ENCODE measurements at places on chromosomes 4 and X.
A peak's percentile ranks its signal among the peaks of the same experiment; 100 is the strongest.

DNA sequence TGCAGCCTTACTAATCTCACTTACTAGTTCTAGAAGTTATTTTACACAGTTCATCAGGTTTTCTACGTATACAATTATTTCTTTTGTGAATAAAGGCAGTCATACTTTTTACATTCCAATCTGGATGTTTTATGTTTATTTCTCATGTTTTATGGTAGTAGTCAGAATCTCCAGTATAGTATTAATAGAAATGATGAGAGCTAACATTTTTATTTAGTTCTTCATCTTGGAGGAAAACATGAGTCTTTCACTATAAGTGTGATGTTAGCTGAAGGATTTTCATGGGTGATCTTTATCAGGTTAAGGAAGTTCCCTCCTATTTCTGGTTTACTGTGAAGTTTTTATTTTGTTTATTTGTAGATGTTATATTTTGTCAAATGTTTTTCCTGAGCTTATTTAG, 256.1 kb upstream of the GIMD1 start:
- DNase-seq, result no peak

DNA sequence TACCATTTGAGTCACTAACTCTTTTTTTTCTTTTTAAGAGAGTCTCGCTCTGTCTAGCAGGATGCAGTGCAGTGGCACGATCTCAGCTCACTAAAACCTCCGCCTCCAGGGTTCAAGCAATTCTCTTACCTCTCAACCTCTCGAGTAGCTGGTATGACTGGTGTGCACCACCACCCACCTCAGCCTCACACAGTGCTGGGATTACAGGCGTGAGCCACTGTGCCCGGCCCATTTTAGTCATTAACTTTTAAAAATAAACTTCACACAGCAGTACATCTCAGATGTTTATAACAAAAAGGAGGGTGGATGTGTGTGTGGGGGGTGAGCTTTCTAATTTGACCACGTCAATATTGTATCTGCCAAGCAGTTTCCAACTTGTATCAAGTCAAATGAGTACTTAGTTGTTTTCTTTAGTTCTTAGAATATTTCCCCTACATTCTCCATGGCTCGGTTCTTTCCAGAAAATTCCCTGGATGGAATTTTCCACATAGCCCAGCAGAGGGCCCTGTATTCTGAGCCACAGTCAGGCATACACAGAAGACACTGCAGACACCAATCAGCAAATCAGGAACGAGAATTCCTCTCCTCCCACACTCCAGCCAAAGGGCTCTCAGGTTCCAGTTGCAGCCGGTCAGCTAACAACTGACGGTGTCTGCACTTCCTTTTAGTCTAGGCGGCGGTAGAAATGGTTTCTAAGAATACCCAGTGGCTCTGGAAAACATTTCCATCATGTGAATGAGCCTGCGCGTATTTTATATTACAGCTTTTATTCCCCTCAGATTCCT, 20.1 kb upstream of the ARAF start:
- DNase-seq, result peak; percentile 73

DNA sequence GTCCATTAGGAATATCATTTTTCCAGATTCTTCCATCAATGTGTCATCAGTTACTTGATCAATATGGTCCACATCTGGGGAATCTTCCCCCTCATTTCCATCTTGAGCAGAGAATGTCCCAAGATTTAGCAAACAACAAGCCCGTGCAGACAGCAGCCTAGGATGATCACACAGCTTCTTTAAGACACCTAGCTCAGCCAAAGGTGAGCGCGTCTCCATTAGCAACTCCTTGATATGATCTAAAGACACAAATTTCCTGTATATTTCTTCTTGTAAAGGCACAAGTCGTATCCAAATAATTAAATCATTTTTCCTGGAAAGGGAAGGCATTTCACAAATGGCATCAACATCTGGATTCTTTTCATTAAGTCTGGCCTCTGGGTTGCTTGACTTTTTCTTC, 25.8 kb downstream of the PIN4 start:
- no peak for DNase-seq

GRCh38 chrX:78327370-78328086, at the start of gene CYSLTR1:
TSS of gene CYSLTR1 (minus strand) at chrX:78327611. CDS start at chrX:78273746, 53,865 bp downstream.
- no peak for DNase-seq

DNA sequence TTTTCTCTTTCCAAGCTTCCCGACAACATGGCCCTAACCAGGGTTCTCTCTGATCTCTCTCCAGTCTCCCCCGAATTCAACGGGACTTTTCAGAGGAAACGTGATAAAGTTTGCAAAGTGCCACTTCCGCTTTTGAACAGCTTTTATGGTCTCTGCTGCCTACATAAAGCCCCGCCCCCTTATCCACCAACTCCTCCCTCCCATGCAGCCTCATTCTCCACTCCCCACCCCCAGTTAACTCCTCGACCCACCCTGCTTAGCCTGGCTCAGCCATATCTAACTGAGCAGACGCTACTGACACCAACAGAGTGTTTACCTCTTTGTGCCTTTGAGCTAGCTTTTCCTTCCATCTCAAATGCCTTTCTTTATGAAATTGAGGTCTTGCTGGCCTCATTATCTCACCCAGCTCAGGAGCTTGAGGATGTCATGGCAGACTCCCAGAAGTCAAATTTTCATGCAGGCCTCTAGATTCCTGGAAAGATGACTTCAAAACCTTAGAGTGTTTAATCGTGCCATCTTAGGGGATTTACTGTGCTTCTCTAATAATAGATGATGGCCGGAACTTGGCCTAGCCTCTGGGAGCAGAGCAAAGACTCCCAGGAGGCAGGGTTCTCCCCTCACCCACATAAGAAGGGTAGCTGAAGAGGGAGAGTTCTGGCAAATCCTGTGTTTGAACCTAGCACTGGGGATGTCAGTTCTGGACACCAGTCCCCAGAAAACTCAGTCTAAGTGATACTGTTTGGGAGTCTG, 606.0 kb downstream of the BCOR start:
- no peak for DNase-seq

DNA sequence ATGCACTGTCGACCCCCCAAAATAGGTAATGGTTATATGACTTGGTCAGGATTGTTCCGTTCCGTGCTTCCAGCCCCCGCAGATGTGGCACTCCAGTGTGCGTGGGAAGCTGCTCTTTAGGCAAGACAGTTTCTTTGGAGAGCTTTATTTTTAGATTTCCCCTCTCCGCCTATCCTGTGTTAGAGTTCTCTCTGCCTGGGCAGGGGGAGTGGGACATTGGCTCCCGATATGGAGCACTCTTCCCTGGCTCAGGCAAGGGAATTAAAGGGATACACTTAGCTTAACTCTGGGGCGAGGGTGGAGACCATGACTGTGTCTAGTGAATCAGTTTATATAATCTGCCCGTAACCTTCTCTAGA, 36.0 kb downstream of the DLG3 start:
- no peak for DNase-seq

- DNase-seq, result no peak
These were observed 39.3 kb upstream of the TENM3 start for GRCh38 chr4:182203872-182204411.

- DNase-seq, result no peak
These were observed 167.8 kb downstream of the PCDH10 start for GRCh38 chr4:133316909-133317308.

DNA sequence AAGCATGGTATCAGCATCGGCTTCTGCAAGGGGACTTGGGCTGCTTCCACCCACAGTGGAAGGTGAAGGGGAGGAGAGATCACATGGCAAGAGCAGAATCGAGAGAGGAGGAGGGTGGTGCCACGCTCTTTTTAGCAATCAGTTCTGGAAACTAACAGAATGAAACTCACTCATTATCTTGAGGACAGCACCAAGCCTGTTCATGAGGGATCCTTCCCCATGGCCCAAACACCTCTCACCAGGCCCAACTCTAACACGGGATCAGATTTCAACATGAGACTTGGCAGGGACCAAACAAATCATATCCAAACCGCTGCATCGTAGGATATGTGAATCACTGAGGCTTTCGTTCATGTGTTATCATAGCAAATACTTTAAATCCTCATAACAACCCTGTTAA, 125.5 kb downstream of the GPC3 start:
- no peak for DNase-seq

- DNase-seq, result no peak
These were observed 59.7 kb downstream of the LRRC66 start for GRCh38 chr4:51960486-51960885.

- DNase-seq, result no peak
These were observed 11.7 kb upstream of the PITX2 start for GRCh38 chr4:110634350-110635162.

DNA sequence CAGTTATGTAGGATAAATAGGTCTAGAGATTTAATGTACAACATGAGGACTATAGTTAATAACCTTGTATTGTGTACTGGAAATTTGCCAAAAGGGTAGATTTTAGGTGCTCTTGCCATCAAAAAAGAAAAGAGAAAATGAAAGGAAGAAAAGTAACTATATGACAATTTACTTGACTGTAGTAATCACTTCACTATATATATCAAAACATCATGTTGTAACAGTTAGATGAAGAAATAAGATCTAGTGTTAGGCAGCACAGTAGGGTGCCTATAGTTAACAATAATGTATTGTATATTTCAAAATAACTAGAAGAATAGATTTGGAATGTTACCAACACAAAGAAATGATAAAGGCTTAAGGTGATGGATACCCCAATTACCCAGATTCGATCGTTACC, 35.9 kb upstream of the AP1S2 start:
- DNase-seq, result no peak

DNA sequence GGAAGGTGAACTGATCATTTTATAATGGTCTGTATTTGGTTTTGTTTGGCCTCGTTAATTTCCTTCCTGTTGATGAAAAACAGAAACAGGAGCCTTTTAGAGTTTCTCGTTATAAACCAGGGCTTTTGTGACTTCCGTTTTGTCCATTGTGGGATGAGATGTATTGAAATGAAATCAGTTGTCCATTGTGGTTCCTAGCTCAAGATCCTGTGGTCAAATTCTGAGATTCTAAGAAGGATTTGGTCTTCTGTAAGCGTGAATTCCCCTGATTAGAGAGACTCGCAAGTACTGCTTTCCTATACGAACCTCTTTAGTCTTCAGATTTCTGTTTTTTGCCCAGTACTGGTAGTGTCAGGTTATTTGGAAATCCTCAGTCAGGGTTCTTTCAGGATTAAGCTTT, 101.7 kb downstream of the RAPGEF2 start:
- no peak for DNase-seq

- no peak for DNase-seq
These were observed 168.3 kb downstream of the SPRY1 start for GRCh38 chr4:123564758-123565346.

- DNase-seq, result no peak
These were observed 128.9 kb downstream of the SH3KBP1 start for GRCh38 chrX:19758539-19758938.

- DNase-seq, result no peak
These were observed 842.1 kb downstream of the FSTL5 start for GRCh38 chr4:161321706-161322105.

- no peak for DNase-seq
These were observed 329.6 kb upstream of the NDST3 start for GRCh38 chr4:117704721-117705120.

GRCh38 chr4:128560754-128561495, 248.6 kb upstream of the JADE1 start:
- DNase-seq, result no peak

DNA sequence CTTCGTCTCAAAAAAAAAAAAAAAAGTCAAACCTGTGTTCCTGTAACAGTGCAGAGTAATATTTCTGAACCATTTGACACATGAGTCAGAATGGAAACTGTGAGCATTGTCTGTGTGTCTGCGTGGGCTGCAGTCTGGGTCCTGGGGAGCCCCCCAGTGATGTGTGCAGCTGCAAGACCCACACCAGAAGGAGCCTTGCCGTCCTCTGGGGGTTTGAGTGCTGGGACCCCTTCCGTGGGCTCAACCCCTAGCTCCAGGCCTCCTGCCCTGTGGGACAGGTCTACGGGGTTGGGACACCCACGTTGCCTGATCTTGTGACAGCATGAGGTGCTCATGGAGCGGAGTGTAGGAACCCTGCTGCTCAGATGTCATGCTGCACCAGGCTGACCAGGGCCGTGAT, 43.7 kb downstream of the DDX3X start:
- DNase-seq, result no peak

- no peak for DNase-seq
These were observed 58.5 kb upstream of the LGI2 start for GRCh38 chr4:25089051-25089763.

- no peak for DNase-seq
These were observed 114.8 kb downstream of the NSUN7 start for GRCh38 chr4:40864531-40864930.

GRCh38 chr4:107760281-107760947, 40.4 kb upstream of the PAPSS1 start:
- no peak for DNase-seq

DNA sequence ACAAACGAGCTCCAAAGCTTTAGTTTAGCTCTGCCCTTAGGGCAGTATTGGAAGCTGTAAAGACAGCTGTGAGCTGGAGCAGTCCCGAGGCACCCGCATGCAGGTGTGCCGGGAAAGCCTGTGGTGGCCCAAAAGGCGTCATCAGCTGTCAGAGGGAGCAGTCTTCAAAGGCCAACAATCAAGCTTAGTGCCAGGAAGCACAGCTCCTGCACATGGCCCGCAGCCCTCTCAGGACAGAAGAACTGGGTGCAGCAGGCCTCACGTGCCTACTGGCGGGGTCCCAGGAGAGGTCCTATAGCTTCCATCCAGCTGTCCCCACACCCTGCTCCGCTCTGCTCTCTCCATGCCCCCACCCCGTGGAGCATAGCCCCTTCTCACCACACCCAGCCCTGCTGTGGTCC, 92.2 kb upstream of the TRIM2 start:
- DNase-seq, result no peak

GRCh38 chr4:172412851-172413580, 599.8 kb downstream of the GALNTL6 start:
- no peak for DNase-seq

GRCh38 chr4:17535242-17535641, 20.3 kb downstream of the CLRN2 start:
- no peak for DNase-seq

DNA sequence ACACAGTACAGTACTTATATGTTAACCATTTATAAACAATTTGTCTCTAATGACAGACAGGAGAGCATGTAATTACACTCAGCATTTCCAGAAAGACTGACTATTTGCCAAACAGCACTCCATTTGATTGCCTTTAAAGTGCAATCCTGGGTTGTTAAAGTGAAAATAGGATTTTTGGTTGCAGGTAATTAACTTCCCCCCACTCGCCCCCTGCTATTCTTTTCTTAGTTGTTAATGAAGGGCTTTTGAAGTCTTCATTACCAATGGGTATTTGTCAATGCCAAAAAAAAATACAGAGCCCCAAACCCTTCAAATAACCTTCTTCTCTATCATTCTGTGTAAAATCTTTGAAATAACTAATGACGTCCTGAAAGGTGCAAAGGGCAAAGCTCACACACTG, 825.6 kb downstream of the STPG2 start:
- DNase-seq, result no peak

Data from right forelimb (tissue), 1 donor.